ENCODE measurements at places on chromosomes 7 and 10.

GRCh38 chr7:140168816-140169215, 8.0 kb downstream of the KDM7A start:
- no peak for DNase-seq

- no peak for DNase-seq
These were observed 701 bp upstream of the GBX1 start for GRCh38 chr7:151168003-151168786.

- no peak for DNase-seq
These were observed 8.1 kb downstream of the SKIDA1 start for GRCh38 chr10:21517134-21518031.

DNA sequence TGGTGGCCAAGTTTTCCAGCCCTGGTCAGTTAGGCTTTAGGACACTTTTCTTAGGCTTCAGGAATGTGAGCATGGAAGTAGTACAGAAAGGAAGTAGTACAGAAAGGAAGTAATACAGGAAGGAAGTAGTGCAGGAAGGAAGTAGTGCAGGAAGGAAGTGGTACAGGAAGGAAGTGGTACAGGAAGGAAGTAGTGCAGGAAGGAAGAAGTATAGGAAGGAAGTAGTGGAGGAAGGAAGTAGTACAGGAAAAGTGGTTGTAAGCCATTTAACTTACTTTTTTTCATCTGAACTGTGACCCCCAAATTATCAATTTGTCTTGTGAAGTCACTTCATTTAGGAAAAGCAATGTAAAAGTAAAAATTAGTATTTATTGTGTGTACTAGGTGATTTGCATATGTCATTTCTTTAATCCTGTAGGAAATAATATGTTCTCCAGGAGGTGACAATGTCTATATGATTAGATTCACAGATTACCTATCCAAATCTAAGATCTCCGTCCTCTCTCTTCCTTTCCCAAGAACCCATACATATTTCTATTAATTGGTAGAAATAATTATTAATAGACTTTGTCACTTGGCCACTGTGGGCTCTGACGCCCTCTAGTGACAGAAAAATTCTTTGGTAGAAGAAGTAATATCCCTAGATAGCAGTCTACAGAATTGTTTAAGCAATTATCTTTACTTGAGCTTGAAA, 3.9 kb upstream of the FAS start:
- no peak for DNase-seq

GRCh38 chr7:138982204-138982623, 1.0 kb upstream of the KIAA1549 start:
- no peak for DNase-seq

GRCh38 chr7:137628216-137628615, 218.6 kb downstream of the DGKI start:
- no peak for DNase-seq

DNA sequence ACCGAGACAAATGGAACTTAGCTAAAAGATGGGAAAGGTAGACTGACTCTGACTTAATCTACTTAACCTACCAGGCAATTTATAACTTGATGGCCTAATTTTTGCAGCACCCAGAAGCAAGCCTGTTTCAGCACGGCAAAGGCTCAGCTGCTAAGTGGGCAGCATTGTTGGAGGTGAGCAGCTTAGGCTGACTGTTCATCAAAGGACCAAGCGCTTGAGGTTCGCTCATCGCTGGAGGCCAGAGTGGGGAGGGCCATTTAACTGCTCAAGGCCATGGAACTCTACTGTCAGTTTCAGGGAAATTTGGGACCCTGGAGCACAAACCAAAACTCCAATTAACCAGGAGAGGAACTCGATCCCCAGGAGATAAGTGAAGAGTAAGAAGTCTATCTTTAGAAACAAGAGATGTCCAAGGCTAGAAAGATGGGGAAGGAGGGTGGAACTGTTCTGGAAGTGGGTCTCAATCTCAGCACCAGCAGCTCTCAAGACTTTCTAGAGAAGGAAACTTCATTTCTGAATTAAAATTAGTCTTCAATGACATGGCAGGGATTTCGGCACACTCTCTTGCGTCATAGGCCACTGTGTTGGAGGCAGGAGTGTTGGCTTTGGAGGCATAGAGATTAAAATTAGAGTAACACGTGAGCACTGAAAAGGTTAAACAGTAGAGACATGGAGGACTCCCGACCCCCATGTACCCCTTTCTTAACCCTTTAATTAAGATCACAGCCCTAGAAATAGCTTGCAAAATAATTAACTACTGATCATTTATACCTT, 43.1 kb downstream of the EGFR start:
- DNase-seq = no peak

GRCh38 chr7:98162758-98163157, 48.5 kb upstream of the BHLHA15 start:
- DNase-seq = no peak

- no peak for DNase-seq
These were observed 29.4 kb upstream of the C10orf71 start for GRCh38 chr10:49269523-49269922.

- DNase-seq = no peak
These were observed 218.2 kb upstream of the PODXL start for GRCh38 chr7:131774419-131775220.

GRCh38 chr10:102153093-102153620, 968 bp downstream of the NOLC1 start:
- no peak for DNase-seq

DNA sequence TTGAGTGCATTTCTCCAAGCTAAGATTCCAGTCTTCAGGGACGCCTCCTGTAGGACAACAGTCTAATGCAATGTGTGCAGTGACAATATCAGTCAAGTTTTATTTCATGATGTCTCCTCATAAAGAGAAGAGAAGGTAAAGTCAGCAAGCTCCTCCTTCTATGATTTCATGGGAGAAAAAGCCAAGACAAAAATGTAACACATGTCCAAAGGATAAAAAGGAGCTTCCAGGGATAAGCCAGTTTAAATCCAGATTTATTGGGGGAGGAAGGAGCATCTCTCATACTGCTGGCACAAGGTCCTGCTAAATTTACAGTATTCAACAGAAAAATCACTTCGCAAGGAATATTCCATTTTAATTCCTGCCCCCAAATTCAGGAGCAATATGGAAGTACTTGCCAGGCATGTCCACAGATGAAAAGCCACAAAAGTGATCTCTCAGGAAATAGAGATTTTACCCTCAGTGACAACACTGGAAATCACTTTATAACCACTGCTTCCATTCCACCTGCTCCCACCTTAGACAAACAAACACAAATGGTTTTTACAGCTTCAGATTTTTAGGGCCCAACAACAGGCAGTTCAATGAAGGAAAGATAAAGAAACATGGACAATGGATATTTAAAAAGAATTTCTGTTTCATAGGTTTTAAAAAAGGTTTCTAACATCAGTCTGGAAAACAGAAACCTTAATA, 677.5 kb upstream of the C7orf33 start:
- DNase-seq = no peak

- no peak for DNase-seq
These were observed 182.1 kb downstream of the ZMYND11 start for GRCh38 chr10:317271-317769.

DNA sequence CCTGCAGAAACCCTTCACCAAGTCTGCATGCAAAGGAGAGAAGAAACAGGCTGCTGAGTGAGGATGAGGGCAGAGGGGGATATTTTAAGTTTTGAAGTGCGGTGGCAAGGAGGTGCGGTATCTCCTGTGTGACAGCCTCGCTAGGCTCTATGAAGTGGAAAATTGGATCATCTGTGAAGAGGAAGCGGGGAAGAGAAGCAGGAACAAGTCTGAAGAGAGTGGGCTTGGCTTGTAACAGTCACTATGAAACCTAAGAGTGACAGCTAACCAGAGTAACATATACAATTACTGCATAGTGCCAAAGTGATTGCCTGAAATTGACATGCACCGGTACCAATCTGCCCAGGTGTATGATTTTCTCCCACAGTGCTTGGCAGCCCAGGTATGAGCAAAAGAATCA, 287.5 kb upstream of the KLF14 start:
- DNase-seq = no peak

DNA sequence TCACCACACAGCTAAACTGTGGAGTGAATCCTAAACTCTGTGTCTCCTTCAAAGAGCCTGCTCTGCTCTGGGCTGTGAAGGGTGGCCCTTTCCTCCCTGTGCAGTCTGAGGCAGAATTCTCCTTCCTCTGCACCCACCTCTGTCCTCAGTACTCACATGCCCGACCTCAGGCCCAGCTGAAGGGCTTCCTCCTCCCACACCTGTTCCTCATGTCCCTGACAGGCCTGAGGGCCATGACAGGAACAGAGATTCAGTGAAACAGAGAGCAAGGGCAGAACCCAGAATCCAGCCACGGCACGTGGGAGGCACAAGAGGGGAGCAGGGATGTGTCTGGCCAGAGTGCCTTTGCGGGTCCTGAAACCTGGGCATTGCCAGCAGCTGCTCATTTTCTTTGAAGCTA, 13.9 kb downstream of the CREB3L2 start:
- DNase-seq = no peak

- DNase-seq = no peak
These were observed 2.9 kb downstream of the RBP4 start for GRCh38 chr10:93598157-93598556.

DNA sequence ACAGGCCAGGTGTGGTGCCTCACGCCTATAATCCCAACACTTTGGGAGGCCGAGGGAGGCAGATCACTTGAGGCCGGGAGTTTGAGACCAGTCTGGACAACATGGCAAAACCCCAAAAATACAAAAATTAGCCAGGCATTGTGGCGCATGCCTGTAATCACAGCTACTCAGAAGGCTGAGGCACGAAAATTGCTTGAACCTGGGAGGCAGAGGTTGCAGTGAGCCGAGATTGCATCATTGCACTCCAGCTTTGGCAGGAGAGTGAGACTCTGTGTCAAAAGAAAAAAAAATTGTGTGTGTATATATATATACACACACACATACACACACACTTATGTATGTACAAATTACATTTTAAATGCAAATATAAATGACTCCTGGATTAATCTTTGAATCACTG, 76.8 kb upstream of the LRRN3 start:
- no peak for DNase-seq

Data from activated CD8-positive, alpha-beta memory T cell treated with anti-CD3 and anti-CD28 coated beads for 4 hours (primary cell).